H9 (cell line): ENCODE measurements at places on chromosomes 5 and 9. TPM values are rescaled to one million over a fixed set of nuclear protein-coding genes. Genes with fewer than 3 reads are reported as not detected.

FOXD4L6 gene
- total RNA-seq = 0.13 TPM in 1 of 2 replicates, not detected in the other

DNA sequence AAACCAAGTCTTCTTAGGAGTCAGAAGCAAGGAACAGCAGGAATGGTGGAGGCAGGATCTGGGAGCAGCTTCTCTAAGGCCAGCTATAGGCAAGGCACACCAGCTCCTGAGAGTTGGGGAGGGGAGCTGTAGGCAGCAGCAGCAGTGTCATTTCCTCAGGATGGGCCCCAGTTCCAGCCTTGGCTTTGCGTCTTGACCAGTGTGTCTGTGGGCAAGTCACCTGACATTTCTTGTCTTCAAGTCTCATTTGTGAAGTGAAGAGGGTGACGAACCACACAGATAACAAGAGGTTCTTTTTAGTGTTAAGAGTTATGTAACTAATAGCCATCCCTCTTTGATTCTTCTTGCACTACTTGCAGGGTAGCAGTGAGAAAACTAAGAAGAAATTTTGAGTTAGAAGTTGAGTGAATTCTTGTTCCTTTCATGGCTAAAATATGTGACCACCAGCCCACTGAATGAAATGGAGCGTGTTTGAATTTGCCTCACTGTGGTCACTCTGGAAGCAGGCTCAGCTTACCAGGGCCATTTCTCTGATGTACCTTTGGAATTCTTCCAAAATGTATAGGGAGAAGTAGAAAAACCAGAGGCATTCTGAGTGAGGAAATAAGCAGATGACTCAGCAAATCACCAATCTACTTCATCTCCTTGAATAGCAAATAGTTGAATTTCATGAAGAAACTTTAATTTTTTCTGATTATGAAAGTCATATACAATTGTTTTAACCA is 42.4 kb downstream of the RHOBTB3 start:
- no peak for DNase-seq
- H3K4me1 ChIP-seq = no peaks in the 10 kb centered on the region
- no peaks in the 10 kb centered on the region for H3K36me3 ChIP-seq
- no peak overlapping the region for H3K4me3 ChIP-seq

DNA sequence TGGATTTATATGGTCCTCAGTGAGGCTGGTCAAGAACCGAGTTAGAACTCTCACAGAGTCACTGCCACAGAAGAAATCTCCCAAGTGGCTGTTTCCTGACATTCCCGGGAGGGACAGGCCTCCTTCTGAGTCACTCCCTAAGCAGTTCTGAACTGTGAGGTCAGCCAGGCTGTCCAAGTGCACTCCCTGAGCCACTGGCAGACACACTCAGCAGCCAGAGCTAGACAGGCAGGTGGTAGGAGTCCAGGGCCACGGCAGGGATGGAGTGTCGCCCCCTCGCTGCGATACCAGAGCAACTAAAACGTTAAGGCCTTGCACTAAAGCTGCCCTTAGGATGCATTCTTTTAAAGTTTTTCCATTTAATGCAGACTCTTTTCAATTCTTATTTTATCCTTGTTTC is 3.4 kb downstream of the IL4 start:
- no peak overlapping the region for H3K4me3 ChIP-seq
- H3K27me3 ChIP-seq = no peaks in the 10 kb centered on the region
- no peaks in the 10 kb centered on the region for H3K4me1 ChIP-seq
- H3K36me3 ChIP-seq = no peaks in the 10 kb centered on the region
- peak; percentile 59 for DNase-seq

DNA sequence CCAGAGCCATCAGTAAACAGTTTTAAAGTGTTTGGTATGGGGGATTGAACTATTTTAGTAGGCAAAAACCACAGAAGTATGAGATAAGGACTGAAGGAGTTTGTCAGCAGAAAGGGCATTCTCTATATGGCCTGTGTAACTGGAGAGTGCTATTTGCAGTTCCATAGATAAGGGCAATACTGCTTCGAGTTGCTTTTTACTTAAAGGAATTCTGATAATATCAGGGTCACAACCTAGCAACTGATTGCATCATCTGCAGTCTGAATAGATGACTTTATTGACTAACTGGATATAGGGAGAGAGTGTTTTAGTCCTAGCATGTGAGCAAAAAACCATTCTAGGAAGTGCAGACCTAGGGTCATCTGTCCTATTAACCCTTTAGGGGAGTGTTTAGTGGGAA is 645.2 kb upstream of the PTPRD start:
- no peak overlapping the region for H3K27ac ChIP-seq
- no peaks in the 10 kb centered on the region for H3K27me3 ChIP-seq
- H3K36me3 ChIP-seq = peaks cover 3% of the 10 kb centered on the region; the same call in 2 of the 3 replicates
- no peak overlapping the region for H3K4me3 ChIP-seq
- no peak for DNase-seq
- H3K4me1 ChIP-seq = no peaks in the 10 kb centered on the region

GRCh38 chr5:171521679-171522078 is 102.2 kb downstream of the FGF18 start:
- no peaks in the 10 kb centered on the region for H3K27me3 ChIP-seq
- H3K4me3 ChIP-seq = no peak overlapping the region; the same call in 2 of the 3 replicates
- no peak overlapping the region for H3K27ac ChIP-seq
- no peaks in the 10 kb centered on the region for H3K36me3 ChIP-seq
- peaks cover 9% of the 10 kb centered on the region; the same call in 1 of the 2 replicates for H3K4me1 ChIP-seq

DNA sequence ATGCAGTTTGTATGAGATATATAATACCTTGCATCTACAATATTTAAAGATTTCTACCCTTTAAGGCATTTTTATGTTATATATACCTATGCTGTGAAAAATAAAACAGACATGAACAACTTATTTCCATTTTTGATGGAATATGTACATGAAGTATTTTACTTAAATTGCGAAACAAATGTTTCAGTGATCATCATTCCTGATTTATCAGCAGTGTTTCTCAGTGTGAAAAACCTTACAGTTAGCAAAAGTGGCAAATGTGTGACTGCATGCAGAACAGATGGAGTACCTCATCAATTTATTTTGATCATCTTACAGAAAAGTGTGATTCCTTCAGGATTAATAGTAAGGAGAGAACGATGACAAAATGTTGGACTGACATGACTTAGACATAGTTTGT is 43.1 kb downstream of the PRR16 start:
- no peak overlapping the region for H3K4me3 ChIP-seq
- DNase-seq = no peak
- H3K4me1 ChIP-seq = peaks cover 6% of the 10 kb centered on the region; the same call in 1 of the 2 replicates
- H3K27ac ChIP-seq = no peak overlapping the region
- H3K36me3 ChIP-seq = peaks cover 3% of the 10 kb centered on the region; the same call in 1 of the 2 replicates
